HTR-8/SVneo (cell line): ENCODE measurements at places on chromosomes 12 and 14.
A peak's percentile ranks its signal among the peaks of the same experiment; 100 is the strongest.

DNA sequence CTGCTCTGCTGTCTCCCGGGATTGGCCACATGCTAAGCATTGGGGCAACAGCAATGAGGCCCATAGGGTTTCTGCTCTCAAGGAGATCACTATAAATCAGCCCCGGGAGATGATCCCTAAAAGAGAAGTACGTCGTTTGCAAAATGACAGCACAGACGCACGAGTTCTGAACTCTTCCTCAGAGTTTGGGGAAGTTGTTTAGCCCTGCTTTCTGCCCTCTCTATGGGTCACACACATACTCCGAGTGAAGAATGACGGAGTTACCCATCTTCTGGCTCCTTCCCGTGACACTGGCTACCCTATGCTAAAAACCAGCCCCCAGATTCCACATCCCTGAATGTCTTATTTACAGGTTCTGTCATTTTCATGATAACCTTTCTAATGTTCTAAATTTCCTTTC, 258.0 kb upstream of the PLEKHG7 start:
- DNase-seq = no peak

DNA sequence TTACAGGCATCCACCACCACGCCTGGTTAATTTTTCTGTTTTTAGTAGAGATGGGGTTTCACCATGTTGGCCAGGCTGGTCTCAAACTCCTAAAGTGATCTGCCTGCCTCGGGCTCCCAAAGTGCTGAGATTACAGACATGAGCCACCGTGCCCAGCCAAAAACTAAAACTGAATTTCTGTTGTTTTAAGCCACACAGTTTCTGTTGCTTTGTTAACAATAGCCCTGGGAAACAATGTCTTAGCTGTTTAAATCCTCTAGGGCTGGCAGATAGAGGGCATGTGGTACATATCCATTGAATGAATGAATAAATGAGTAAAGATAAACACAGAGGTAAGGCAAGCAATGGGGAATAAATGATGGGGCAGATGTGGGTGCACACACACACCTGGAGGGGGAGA, 8.0 kb upstream of the EIF5 start:
- no peak for DNase-seq

- DNase-seq = no peak
Observed at GRCh38 chr14:68367536-68367935, 425.3 kb downstream of the ZFP36L1 start.

- no peak for DNase-seq
Observed at GRCh38 chr12:46574847-46575246, 202.3 kb upstream of the SLC38A2 start.

GRCh38 chr12:6846316-6846869, 4.7 kb downstream of the CDCA3 start:
- DNase-seq = no peak

- no peak for DNase-seq
Observed at GRCh38 chr12:78963439-78964227, 99.1 kb downstream of the SYT1 start.

- DNase-seq = no peak
Observed at GRCh38 chr12:47396902-47397663, 308.7 kb downstream of the RPAP3 start.

DNA sequence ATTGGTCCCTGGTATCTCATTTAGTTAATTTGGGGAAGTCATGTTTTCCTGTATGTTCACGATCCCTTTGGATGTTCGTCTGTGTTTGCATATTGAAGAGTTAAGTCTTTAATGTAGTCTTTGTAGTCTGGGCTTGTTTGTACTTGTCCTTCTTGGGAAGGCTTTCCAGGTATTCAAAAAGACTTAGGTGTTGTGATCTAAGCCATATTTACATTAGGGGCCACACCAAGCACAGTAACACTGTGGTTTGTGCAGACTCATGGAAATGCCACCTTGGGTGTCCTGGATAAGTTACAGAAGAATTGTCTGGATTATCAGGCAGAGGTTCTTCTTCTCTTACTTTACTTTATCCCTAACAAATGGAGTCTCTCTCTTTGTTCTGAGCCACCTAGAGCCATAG, 380.3 kb downstream of the CCER1 start:
- no peak for DNase-seq

GRCh38 chr14:76434220-76434619, 58.3 kb downstream of the ESRRB start:
- no peak for DNase-seq

- no peak for DNase-seq
Observed at GRCh38 chr14:103817595-103817994, 29.8 kb downstream of the PPP1R13B start.

- DNase-seq = peak; percentile 44
Observed at GRCh38 chr14:105050551-105050897, 14.7 kb downstream of the GPR132 start.

DNA sequence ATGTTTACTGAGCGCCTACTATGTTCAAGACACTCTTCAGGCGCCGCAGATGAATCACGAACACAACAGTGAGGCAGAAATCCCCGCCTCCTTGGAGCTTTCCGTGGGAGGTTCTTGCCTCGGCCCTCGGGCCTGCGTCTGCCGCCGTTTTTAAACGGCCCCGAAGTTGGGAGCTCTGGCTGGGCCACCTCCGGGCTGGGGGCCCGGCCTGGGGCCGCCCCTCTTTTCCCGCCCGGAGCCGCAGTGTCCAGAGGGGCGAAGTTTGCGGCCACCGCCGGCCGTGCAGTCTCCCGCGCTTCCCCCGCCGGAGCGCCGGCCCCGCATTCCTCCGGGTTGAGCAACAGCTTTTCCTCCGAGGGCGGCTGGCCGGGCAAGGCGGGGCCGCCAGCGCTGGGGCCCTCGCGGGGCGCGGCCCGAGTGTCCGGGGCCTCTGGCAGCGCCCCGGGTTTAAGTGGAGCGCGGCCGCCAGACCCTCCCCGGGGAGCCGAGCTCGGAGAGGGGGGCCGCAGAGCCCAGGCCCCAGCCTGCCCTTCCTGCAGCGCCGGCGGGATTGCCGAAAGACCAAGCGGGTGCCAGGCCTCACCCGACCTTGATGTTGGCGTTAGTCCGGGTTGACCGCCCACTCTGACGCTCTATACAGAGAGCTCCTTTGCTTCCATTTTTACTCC, 18.7 kb upstream of the CTDSP2 start:
- peak; percentile 72 for DNase-seq

- no peak for DNase-seq
Observed at GRCh38 chr12:62103748-62104147, 156.5 kb upstream of the USP15 start.

DNA sequence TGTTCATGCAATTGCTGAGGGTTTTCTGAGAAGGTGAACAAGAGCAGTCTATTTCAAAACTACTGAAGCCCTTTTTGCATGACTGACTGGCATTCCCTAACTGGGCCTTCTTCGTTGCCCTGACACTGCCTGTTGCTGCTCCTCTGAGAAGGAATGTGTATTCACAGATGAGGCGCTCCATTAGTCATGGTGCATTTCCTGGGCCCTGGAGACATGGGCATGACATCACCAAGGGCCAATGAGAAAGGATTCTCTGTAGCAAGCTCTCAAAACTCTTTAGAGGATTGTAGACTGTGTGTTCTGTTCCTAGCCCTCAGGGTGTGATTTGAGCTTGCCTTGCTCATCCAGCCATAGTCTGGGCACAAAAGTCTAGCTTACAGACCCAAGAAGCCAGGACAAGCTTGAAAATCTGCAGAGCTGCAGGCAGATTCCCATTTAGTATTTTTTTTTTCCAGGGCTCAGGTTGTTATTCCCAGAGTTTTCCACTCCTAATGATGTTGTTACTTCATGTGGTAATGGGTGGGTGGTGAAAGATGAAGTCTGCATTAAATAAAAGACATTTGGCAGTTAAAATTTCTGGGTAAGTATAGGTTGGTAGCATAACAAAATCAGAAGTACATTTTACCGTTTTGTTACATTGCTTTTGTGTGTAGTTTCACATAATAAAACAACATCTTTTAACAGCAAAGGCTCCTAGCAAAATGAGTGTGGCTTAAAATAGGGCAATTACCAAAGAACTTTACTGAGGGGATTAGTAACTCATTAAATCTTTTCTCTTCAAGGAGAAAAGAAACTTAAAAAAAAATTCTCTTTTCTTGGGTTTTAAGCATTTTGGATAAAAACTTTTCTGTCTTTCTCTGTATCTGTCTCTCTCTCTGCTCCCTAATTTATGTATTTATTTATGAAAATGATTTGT, 318.4 kb downstream of the RAD51B start:
- peak; percentile 99 for DNase-seq

- no peak for DNase-seq
Observed at GRCh38 chr14:56144176-56144575, 26.0 kb downstream of the PELI2 start.

GRCh38 chr14:68241862-68242487, 422.4 kb downstream of the RAD51B start:
- DNase-seq = no peak

- DNase-seq = no peak
Observed at GRCh38 chr12:80622271-80622670, 85.2 kb upstream of the MYF6 start.

DNA sequence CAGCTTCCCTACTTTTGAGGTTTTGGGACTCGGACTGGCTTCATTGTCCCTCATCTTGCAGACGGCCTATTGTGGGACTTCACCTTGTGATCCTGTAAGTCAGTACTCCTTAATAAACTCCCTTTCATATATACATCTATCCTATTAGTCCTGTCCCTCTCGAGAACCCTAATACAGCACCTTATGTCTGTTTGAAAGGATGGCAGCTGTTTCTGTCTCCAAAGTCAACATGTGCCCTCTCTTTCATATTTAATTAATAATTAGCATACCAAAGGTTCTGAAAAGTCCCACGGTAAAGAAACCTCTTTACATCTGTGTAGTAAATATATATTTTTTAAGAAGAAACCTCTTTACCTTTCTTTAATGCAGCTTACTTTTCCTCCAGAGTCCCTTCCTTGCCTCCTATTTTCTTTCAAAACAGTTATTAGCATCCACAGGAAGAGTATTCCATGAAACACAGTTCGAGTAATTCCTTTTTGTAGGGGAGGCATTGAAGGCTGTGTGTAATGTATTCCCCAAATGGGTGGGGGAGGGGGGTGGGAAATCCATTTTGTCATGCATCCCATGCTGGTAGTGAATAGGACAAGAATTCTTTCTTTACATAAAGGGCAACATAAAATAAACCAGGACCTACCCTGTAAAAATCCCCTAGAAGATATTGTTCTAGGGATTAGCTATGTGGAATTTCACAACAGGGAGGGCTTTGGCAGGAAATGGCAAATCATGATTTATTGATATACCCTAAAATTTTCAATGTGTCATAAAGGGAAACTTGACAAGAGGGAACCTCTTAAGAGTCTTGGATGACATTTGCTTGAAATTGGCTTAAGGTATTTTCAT, 241.5 kb downstream of the SUDS3 start:
- no peak for DNase-seq

- DNase-seq = no peak
Observed at GRCh38 chr14:39469094-39469710, 37.0 kb upstream of the FBXO33 start.

DNA sequence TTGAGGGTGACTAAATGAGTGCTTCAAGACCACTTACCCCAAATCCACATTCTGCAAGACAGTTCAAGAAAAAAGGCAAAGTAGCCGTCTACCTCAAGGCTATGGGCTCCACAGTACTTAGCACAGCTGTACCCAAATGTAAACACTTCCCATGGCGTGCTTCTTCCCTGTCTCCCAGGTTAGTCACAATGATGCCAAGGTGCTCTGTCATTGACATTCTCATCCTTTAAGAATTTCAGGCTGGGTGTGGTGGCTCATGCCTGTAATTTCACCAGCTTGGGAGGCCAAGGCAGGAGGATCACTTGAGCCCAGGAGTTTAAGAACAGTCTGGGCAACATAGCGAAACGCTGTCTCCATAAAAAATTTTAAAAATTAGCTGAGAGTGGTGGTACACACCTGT, 51.2 kb upstream of the CERS5 start:
- no peak for DNase-seq
